Cortex of kidney (tissue), 1 donor: ENCODE measurements at places on chromosomes 7 and 10.

DNA sequence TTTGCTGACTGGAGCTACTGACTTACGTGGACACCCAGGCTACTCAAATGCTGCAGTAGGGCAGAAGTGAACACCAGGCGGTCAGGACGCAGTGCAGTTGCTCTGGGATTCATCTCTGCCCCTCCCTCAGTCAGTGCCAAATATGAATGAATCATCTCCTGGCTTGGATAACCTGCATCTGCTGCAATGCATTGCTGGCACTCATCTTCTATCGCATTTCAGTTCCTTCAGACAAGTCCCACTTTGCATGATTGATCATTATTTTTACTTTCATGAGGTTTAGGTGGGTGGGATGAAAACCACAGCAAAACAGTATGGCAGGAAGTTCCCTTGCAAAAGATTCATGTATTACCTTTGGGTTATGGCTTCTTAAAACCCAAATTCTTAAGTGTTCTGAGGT is 224.6 kb upstream of the NRP1 start:
- DNase-seq = no peak

DNA sequence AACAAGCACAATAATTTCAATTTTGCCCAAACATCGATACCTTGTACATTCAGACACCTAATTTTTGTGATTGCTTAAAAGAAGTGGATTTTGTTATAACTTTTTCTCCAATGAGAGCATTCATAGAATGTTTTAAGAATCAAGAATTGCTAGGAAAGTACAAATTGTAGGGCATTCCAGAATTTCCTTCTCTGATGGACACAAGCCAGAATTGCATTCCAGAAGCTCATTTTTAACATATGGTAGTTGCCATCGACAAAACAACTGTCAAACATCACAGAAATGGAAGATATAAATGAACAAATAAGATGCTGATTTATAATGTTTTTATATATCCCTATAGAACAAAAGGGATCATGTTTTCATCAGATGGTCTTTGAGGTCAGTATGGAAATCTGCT is 258.4 kb upstream of the NPVF start:
- no peak for DNase-seq

- DNase-seq = no peak
Measured at GRCh38 chr7:831596-832166, 595 bp upstream of the SUN1 start.

DNA sequence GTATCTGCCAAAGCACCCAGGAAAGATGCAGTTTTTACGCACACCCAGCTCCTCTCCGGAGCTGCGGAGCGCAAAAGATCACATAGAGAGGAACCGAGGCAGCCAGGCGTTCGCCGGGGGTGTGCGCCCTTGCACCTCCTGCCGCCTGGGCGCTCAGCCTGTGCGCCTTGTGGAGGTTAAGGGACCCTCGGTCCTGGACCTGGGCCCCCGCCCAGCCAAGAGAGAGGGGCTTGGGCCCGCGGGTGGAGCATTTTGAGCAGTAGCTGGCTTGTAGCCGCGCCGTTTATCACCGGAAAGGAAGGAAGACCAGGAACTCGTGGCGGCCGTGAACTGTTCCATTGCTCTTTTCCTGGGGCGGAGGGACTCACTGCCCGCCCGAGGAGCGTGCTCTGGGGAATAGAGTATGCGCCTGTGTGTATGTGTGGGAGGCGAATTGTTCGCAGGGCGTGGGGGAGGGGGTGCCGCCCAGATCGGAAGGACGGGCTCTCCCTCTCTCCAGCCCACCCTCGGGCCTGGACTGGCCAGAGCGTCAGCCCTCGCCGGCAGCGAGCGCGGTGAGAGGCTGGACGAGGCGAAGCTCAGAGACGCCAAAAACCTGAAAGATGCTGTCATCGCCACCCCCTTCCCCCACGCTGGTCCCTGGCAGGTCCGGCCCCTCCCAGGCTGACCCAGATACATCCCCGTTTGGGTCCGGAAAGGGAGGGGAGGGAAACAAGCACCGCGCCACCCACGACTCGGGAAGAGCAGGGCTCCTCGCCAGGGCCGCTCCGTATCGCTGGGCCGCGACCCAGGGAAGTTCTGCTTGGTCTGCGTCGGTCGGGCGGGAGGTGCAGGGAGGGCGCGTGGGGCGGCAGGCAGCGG is 1.2 kb upstream of the WNT2 start:
- no peak for DNase-seq

DNA sequence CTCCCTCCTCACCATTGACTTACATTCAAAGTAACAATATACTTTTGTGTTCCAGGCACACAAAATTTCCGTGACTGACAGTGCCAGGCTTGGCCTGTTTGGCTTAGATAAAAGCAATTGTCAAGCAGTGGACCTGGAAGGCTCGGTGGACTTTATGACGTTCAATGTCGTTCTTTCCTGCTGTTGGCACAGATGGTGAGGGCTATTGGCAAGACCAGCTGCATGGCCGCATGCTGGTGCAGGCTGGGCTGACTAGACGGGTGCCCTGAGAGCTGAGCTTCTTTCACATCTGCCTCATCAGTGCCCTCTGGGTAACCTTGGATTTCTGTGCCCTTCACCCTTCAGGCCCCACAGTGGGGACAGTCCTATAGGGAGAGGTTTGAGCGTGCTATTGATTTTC is 45.2 kb downstream of the WIPF3 start:
- DNase-seq = no peak

- DNase-seq = no peak
Measured at GRCh38 chr10:72875250-72876055, 18.1 kb upstream of the OIT3 start.

- no peak for DNase-seq
Measured at GRCh38 chr10:73247509-73248258, 629 bp upstream of the DNAJC9 start.

- DNase-seq = no peak
Measured at GRCh38 chr10:13844651-13845050, 257.9 kb downstream of the PRPF18 start.

- DNase-seq = no peak
Measured at GRCh38 chr10:66782776-66783175, 143.1 kb upstream of the LRRTM3 start.

DNA sequence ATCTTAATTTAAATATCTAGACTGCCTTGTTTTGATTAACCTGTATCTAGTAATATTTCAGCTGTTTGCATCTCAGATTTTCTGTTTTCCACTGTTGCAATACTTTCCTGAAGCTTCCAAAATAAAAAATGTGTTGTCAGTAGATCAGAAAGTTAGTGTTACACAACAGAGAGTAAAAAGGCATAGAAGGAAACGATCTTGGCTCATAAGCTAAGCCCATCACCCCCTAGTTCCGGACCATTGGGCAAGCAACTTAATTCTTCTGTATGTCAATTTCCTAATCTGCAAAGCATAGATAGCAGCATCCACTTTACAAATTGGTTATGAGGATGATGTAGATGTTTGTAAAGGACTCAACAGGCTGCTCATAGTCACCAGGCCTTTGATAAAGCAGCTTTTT is 4.4 kb downstream of the PON3 start:
- DNase-seq = no peak

DNA sequence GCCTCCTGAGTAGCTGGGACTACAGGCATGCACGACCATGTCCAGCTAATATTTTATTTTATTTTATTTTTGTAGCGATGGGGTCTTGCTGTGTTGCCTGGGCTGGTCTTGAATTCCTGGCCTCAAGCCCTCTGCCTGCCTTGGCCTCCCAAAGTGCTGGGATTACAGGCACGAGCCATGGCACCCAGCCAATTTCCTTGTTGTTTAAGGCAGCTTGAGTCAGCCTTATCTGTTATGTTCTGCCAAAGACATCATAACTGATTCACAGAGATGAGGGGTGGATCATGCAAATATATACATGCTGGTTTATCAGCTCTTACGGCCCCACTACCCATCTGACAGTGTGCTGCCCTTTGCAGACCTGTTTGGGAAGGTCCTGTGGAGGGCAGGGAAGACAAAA is 826.7 kb downstream of the TYW1 start:
- no peak for DNase-seq

- DNase-seq = no peak
Measured at GRCh38 chr7:18045171-18045570, 17.5 kb upstream of the PRPS1L1 start.

- DNase-seq = no peak
Measured at GRCh38 chr10:6579904-6580278, at the start of gene PRKCQ. PRKCQ (minus strand) TSS chr10:6580276; CDS start chr10:6515135, 65,141 bp downstream.

- DNase-seq = no peak
Measured at GRCh38 chr7:85974176-85974575, 669.5 kb upstream of the GRM3 start.
